ENCODE measurements at places on chromosomes 3 and 15.

DNA sequence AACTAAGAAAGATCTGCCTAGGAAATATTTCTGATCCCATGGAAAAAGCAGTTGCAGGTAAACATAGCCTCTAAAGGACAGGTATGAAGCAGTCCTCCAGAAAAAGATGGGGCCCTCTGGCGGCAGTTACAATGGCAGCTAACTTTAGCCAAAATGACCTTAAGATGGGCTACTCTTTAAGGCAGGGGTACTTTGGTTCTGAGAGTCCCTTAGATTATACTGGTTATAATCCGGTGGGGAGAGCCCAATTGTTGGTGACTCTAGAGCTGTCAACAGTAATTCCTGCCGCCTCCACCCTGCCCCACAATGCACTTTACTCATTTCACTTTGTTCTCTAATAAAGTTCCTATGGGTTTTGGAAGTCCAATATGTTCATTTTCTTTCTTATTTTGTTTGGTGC, 412.8 kb upstream of the WNT5A start:
- no peak for DNase-seq

DNA sequence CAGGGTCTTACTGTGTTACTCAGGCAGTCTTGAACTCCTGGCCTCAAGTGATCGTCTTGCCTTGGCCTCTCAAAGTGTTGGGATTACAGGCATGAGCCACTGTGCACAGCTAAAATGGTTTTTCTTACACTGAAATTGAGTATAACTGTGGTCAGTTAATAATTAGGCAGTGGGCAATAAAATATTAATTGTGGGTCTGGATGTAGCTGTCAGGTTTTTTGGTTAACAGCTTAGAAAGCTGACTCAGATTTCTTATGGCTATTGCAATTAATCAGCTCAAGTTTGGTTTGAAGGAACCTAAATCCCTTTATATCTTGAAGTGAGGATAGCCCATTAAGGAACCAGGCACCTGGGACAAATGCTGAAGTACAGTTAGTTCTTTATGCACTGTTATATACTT, 73.8 kb upstream of the LRRFIP2 start:
- no peak for DNase-seq

DNA sequence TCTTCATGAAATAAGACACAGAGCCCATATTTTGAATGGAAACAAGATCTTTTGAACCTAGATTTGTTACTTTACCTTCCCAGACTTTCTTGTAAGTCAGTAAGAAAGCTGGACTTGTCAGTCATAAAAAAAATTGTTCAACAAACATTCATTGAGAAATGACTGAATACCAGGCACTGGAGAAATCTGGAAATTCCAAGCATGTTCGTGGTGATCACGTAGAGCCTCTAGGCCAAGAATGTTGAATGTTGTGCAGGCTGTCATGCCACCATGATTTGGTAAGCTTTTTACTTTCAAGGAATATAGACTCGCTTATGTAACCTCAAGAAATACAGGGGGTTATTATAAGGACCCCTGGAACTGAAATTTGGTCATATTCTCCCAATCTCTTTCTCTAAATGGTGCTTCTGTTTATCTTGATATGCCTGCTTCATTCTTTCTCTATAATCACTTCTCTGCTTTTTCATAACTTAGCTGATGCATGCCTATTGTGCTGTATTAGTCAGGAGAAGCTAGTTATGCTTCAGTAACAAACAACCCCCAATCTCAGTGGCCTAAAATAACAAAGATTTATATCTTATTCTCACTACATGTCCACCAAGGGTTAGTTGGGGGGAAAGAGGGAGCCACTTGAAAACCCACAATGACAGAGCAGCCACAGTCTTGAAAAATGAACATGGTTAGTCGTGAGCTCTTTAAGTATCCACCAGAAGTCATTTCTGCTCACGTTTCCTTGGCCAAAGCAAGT, 3.4 kb upstream of the TPM1 start:
- DNase-seq: no peak

GRCh38 chr15:81002331-81003096, 1.8 kb downstream of the TLNRD1 start:
- DNase-seq: no peak
